Heart right ventricle (tissue), 16 donors: ENCODE measurements at places on chromosomes 11 and 22. TPM values are rescaled to one million over a fixed set of nuclear protein-coding genes. Genes with fewer than 3 reads are reported as not detected.

SCGB1A1 gene
- not detected for total RNA-seq

TIGD3 gene
- 0.22 TPM for total RNA-seq

MPZL3 gene
- total RNA-seq = 2.4 TPM

UBQLN3 gene
- 0.20 TPM for total RNA-seq

DNHD1 gene
- 5.5 TPM for total RNA-seq

DEPDC5 gene
- total RNA-seq = 19.1 TPM

CARS1 gene
- 14.1 TPM for total RNA-seq

OR51B2 gene
- not detected for total RNA-seq

OR6A2 gene
- total RNA-seq = not detected

CSF2RB gene
- 1.9 TPM for total RNA-seq

DUSP18 gene
- 2.2 TPM for total RNA-seq

ROM1 gene
- 1.4 TPM for total RNA-seq

SAA4 gene
- total RNA-seq = not detected

ZP1 gene
- not detected for total RNA-seq

HEPN1 gene
- not detected for total RNA-seq

CREB3L1 gene
- 74.8 TPM for total RNA-seq

SYCE3 gene
- not detected for total RNA-seq

PRRG4 gene
- 0.24 TPM for total RNA-seq

MPEG1 gene
- 6.2 TPM for total RNA-seq

FGF3 gene
- total RNA-seq = not detected

KRTAP5-1 gene
- total RNA-seq = not detected

PKNOX2 gene
- total RNA-seq = 4.1 TPM

TEF gene
- total RNA-seq = 23.8 TPM

OR5P2 gene
- total RNA-seq = not detected

FAM227A gene
- total RNA-seq = 0.11 TPM

FTH1 gene
- 2,206 TPM for total RNA-seq

PATL1 gene
- total RNA-seq = 25.7 TPM

HTR3B gene
- not detected for total RNA-seq

NUCB2 gene
- 111 TPM for total RNA-seq

MMP13 gene
- total RNA-seq = not detected

IGF2 gene
- 72.5 TPM for total RNA-seq

ESAM gene
- total RNA-seq = 46.9 TPM

GNG3 gene
- 0.32 TPM for total RNA-seq

DAGLA gene
- total RNA-seq = 3.5 TPM

TCN1 gene
- total RNA-seq = not detected

IRAG1 gene
- total RNA-seq = 4.4 TPM

NCF4 gene
- 10.8 TPM for total RNA-seq

MRGPRX4 gene
- not detected for total RNA-seq

GAS2 gene
- total RNA-seq = 11.9 TPM

CHRM1 gene
- total RNA-seq = not detected

NFRKB gene
- total RNA-seq = 14.5 TPM

INSC gene
- 0.65 TPM for total RNA-seq

C22orf42 gene
- not detected for total RNA-seq

LRRC55 gene
- total RNA-seq = 0.19 TPM

DEFB131B gene
- not detected for total RNA-seq

ENTHD1 gene
- total RNA-seq = not detected

TMEM121B gene
- 1.4 TPM for total RNA-seq

CCDC87 gene
- 0.66 TPM for total RNA-seq

TRIM6 gene
- total RNA-seq = 0.76 TPM

DEPDC7 gene
- 0.59 TPM for total RNA-seq
